ENCODE measurements at places on chromosomes 2 and 18. TPM values are rescaled to one million over a fixed set of nuclear protein-coding genes. Genes with fewer than 3 reads are reported as not detected.
A peak's percentile ranks its signal among the peaks of the same experiment; 100 is the strongest.

The SEMA4F gene
- 11.5 TPM for total RNA-seq

The KIF1A gene
- total RNA-seq: 123 TPM

The ADD2 gene
- total RNA-seq: 3.2 TPM

The ARHGAP25 gene
- total RNA-seq: 21.6 TPM

The IL37 gene
- not detected for total RNA-seq

The USP14 gene
- total RNA-seq: 57.2 TPM

The AMER3 gene
- not detected for total RNA-seq

The GPR75 gene
- total RNA-seq: 2.5 TPM

The SCN9A gene
- total RNA-seq: 25.5 TPM

The ANKRD23 gene
- 8.3 TPM for total RNA-seq

DNA sequence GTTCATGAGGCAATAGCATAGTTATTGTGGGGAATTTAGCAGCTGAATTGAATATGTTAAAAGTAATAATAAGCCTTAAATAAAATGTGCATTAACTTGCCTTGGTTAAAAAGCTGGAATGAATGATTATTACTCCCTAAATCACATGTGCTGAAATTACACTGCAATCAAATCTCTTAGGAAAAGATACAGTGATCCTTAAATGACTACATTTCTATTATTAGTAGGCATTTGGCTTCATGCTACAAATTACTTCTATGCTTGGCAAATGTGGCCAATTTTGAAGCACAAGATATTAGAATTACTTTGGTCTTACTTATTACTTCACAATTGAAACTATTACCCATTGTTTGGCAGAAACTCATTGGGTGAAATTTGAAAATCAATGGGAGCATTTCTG, 5.4 kb downstream of the RND3 start:
- DNase-seq: no peak

DNA sequence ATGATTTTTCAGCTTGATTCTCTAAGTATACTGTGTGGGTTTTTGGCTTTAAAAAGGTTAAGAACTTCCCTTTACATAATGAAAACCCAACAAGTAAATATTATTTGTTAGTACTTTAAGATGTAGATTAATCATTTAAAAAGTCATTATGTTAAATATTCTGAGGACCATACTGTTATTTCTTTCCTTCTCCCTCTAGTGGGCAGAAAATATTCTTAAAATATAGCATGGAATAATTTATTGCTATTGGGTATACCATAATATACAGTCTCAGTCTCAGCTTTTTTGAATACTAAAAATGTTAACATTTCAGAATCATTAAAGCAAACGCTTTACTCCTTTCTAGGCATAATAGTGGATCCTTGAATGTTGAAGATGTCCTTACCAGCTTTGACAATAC, 28.1 kb downstream of the CAMKMT start:
- no peak for DNase-seq

GRCh38 chr2:42794271-42795046, 2.1 kb upstream of the HAAO start:
- no peak for DNase-seq

- no peak for DNase-seq
These were observed 79.4 kb downstream of the NOL10 start for GRCh38 chr2:10610213-10610910.

DNA sequence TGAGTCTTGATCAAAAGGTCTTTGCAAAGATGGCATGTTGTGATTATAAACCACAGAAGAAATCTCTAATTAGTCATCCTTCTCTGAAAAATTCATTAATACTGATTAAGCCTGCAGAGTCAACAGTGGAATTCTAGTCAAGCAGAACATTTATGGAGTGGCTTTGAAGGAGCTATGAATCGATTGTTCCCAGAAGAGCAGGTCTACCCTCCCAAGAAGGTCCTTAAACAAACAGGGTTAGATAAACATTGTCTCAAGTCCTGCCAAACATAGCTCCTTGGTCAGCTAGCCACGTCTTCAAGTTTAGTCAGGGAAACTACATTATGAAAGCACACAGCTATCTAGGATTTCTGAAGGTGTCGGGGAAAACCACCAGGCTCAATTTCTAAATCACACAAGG, 88.9 kb downstream of the ITGA4 start:
- no peak for DNase-seq

- DNase-seq: peak; percentile 90
These were observed 6.2 kb upstream of the ARMC9 start for GRCh38 chr2:231191896-231192872.

DNA sequence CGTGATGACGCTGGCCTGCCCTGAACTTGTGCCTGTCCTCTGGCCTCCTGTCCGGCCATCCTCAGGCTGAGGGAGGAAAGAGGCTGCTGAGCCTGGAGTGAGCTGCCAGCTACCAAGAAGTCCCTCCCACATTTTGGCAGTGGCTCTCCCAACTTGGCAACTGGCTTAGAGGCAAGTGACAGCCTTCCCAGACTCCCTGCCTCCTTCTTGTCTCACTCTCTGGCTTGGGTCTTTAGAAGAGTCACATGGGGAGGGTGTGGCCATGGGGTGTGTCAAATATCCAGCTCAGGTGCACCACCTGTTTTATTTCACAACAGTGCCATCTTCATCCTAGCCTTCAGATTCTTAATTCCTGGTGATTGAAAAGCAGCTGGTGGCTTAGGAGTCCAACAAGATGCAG, 222.9 kb downstream of the PRKCE start:
- DNase-seq: no peak

- DNase-seq: no peak
These were observed 37.1 kb upstream of the GPR75 start for GRCh38 chr2:53896864-53897263.

DNA sequence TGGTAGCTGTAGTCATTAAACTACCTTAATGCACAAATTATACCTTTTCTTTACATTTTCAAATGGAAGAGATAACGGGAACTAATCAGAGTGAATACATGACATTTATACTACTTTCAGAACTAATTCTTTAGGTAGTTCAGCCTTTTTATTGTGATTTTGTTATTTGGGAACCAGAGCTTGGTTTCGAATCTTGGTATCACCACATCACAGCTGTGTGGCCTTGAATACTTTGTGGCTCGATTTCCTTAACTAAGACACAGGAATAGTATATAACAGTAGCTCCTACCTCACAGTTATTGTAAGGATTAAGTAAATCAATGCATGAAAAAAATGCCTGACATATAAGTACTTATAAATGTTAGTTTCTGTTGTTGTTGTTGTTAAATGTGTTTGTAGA, 240.0 kb downstream of the WDR7 start:
- DNase-seq: no peak

DNA sequence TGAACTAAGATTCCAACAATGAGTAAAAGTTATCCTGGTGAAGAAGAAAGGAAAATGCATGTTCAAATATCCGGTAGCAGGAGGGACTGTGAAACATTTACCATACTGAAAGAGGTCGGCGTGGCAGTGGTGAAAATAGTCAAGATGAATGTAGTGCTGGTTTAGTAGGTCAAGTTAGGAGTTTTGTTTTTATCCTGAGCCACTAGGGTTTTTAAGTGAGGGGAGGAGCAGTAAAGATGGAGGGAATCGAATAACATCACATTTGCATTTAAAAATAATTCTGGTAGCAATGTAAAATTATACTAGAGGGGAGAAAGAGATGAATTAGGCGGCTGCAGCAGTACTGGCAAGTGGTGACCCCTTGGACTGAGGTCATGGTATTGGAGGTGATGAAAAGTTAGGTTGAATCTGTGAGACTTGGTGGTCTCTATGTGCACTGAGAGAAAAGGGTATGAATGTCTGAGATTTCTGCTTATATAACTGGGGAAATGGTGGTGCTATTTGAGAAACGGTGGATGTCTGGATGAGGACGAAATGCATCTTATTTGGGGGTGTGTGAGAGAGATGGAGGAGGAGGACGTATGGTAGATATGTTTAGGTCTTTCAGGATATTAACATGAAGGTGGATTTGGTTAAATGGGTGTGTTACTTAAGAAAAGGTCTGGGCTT, 5.9 kb downstream of the VAPA start:
- no peak for DNase-seq

GRCh38 chr2:219680958-219681693, 53.7 kb downstream of the SLC4A3 start:
- no peak for DNase-seq

- no peak for DNase-seq
These were observed 914.8 kb downstream of the DCDC2C start for GRCh38 chr2:4618141-4618540.

DNA sequence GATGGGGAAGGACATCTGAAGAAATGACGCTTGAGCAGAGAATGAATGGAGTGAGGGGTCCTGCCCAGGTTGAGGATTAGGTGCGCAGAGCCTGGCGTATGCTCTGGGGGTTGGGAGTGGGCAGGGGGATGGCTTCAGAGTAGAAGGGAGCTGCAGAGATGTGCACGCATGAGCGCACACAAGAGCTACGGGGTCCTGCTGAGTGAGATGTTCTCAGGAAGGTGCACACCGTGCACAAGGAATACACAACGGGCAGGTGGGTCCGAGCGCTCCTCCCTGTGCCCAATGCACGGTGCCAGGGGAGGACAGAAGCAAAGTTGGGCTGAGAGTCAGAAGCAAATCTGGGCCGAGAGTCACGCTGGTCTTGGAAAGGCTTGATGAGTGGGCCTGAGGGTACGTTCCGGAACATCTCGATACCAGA, 25.5 kb downstream of the TWIST2 start:
- peak; percentile 39 for DNase-seq

DNA sequence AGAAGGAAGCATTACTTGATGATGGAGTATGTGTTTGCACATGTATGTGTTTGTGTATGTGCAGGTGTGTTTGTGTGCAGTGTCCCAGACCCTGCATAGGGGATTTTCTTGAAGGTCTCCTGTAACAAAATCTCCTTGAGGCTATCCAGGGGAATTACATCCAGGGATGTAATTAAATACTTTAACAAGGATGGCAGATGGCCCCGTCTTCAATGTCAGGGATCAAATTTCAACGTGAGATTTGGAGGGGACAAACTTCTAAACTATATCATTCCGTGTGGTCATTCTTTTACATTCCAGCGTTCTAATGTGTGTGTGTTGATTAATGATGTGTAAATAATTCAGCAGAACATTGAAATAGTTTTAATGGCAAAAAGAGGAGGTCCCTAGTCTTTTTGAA, 3.3 kb downstream of the UGT1A9 start:
- DNase-seq: no peak

DNA sequence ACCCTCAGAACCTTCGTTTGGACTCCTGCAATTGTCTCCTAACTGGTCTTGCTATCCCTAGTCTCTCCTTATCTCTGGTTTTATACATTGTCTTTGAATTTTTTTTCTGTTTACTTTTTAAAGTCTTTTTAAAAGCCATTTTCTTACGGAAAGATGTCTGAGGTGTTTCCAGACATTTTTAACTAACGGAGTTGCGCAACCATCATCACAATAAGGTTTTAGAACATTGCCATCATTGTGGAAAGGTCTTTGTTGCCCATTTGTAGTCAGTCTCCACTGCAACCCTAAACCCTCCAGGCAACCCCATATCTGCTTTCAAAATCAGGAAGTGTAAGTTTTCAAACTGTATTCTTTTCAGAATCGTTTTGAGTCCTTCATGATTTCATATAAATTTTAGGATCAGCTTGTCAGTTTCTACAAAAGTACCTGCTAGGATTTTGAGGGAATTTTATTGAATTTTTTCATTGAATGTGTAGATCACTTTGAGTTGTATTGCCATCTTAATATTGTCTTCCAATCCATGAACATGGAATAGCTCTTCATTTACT, 46.3 kb downstream of the ANKRD12 start:
- DNase-seq: no peak

Data from sciatic nerve (tissue), 2 donors.